ENCODE measurements at places on chromosomes 7 and 10. TPM values are rescaled to one million over a fixed set of nuclear protein-coding genes. Genes with fewer than 3 reads are reported as not detected.

Gene BHLHA15
- total RNA-seq = not detected

Gene SPDYE2B
- total RNA-seq = not detected

Gene AGR2
- not detected for total RNA-seq

Gene GNB2
- 312 TPM for total RNA-seq

Gene SLC13A4
- not detected for total RNA-seq

Gene GFRA1
- total RNA-seq = 5.2 TPM

Gene AMPH
- 2.8 TPM for total RNA-seq

Gene SLC26A3
- total RNA-seq = not detected

Gene IL2RA
- not detected for total RNA-seq

Gene PPP1R9A
- total RNA-seq = 0.24 TPM

Gene UCMA
- total RNA-seq = not detected

Gene CYP3A4
- total RNA-seq = not detected

Gene WDFY4
- not detected for total RNA-seq

Gene DYNC1I1
- total RNA-seq = 0.13 TPM

Gene HOXA13
- not detected for total RNA-seq

Gene LDB3
- not detected for total RNA-seq

Gene NAT16
- not detected for total RNA-seq

Gene DNAJC30
- total RNA-seq = 7.6 TPM

Gene VPS37D
- 5.8 TPM for total RNA-seq

Gene CPN1
- not detected for total RNA-seq

Gene CPVL
- total RNA-seq = 1.7 TPM

Gene HOXA9
- 1.0 TPM for total RNA-seq

Gene NRCAM
- 22.7 TPM for total RNA-seq

Gene NEUROG3
- total RNA-seq = not detected

Gene CHST15
- 13.3 TPM for total RNA-seq

Gene KCNH2
- total RNA-seq = under 0.01 TPM

Gene GRM3
- not detected for total RNA-seq

Gene LRIT1
- total RNA-seq = not detected

Gene HOXA4
- total RNA-seq = 5.9 TPM

Gene TMEM72
- total RNA-seq = not detected

Gene PHKG1
- total RNA-seq = not detected

Gene EFCAB10
- total RNA-seq = 0.26 TPM

Gene RARRES2
- 377 TPM for total RNA-seq

Gene CEP41
- total RNA-seq = 24.9 TPM

Gene LAMB1
- 712 TPM for total RNA-seq
